ENCODE measurements at places on chromosomes 4 and X.

DNA sequence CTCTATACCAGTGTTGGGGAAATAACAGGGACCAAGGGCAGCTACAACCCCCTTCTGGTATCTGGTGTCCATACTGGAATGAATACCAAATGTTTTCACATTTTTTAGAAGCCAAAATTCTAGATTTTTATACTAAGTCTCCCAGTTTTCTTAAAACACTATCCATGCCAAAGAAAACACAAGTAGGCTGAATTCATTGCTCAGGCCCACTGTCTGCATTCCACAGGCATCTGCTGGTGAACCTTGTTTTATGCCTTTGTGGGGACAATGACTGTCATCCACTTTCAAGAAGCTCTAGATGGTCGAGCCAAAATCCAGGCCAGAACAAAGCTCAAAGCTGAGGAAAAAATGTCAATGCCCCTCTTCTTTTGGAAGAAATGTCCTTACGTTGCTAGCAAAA, 213.4 kb upstream of the RASGEF1B start:
- DNase-seq: no peak

GRCh38 chrX:43853225-43853828, 28.9 kb downstream of the MAOB start:
- peak; percentile 5 for DNase-seq

DNA sequence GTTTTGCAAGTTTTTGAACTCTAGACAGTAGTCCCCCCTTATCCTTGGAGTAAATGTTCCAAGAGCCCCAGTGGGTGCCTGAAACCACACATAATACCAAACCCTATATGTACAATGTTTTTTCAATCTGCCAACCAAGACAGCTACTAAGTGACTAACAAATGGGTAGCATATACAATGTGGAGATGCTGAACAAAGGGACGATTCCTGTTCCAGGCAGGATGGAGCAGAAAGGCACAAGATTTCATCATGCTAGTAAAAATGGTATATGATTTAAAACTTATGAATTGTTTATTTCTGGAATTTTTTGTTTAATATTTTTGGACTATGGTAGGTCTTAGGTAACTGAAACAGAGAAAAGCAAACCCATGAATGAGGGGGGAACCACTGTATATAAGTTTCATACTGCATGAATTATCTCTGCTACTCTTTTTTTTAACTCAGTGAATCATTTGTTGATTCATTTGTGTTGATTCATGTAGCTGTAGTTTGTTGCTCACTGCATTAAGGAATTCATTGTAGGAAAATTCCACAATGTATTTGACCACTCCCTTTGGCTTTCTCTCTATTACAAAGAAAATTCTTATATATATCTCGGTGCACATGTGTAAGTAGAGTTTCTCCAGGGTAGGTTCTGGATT, 21.9 kb upstream of the ANXA3 start:
- no peak for DNase-seq

GRCh38 chr4:15506464-15506863, 36.8 kb downstream of the CC2D2A start:
- DNase-seq: no peak
